Common myeloid progenitor, CD34-positive (primary cell): ENCODE measurements at places on chromosomes 12 and 14.

DNA sequence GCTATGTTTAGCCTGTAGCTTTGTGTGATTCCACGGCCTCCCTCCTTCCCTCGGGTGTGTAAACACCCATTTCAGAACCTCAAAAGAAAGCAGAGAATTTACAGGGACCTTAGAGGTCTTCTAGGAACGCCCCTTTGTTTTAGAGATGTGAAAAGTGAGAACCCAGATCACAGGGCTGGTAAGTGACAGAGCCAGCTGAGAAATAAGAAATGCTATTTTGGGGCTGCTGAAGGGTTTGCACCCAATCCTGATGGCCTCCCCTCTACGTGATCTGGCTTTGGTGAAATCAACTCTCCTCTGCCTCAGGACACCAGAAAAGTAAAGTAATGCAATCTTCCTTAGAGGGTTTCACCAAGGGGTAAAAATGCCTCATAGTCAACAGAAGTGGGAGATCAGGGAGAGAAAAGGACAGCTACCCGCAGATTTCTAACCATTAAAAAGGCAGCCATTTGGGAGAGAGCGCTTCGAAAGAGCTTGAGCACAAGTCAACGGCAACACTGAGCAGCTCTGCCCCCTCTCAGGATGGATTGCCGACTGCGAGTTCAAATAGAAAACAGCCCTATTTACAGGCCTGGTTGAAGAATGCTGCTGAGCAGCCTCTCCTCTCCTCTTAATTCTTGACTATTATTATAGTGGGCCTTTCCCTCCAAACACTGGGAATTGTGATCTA is 78.5 kb upstream of the RASSF3 start:
- DNase-seq: no peak

DNA sequence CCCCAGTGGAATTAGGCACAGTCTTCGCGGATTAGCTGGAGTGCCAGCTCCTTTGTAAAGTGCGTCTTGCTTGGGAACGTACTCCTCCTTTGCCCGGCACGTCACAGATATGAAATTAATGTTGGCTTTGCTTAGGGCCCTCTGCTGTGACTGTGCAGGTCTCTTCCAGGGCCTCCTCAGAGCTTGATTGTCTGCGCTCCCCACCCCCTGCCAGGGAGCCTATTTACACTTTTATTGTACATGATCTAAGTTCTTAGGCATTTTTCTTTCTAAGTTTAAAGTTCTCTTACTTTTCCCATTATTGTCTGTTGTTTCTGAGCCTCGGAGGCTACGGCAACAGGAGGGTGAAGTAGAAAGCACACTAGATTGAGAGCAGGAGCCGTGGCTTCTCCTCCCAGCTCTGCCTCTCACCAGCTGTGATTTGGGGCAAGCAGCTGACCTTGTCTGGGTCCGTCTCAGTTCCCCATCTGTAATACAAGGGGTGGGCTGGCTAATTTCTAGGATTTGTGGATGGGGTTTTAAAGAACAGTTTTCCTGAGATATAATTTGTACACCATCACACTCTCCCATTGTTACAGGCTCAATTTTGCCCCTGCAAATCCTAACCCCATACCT is 81.8 kb downstream of the TSPAN9 start:
- DNase-seq: no peak

- peak; percentile 71 for DNase-seq
Observed at GRCh38 chr12:19572920-19573558, 133.7 kb downstream of the AEBP2 start.

- no peak for DNase-seq
Observed at GRCh38 chr14:104794631-104794992, 936 bp downstream of the AKT1 start.

- no peak for DNase-seq
Observed at GRCh38 chr14:42804141-42804540, 1197.5 kb downstream of the LRFN5 start.

- no peak for DNase-seq
Observed at GRCh38 chr12:26633591-26634210, 199.3 kb downstream of the ITPR2 start.

GRCh38 chr14:57051633-57052032 is 217.1 kb downstream of the EXOC5 start:
- no peak for DNase-seq

DNA sequence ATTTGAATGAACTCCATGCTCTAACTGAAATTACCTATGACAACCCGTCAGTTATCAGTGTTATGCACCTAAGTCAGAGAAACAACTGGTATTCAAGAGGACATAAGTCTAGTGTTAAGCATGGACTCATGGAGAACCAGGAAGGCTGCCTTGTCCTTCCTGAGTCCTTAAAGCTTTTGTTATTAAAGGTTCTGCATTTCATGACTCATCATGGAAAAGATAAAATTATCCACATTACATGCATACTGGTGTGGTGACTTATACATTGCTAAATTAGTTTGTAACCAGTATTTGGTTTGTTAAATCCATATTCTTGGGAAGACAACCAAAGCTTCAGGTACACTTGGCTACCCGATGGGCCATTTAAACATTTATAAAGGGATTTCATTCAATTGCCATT is 6.5 kb upstream of the OR4E1 start:
- DNase-seq: no peak

- no peak for DNase-seq
Observed at GRCh38 chr14:59313144-59313651, 124.7 kb downstream of the DAAM1 start.

GRCh38 chr14:104344818-104345620 is 206.6 kb downstream of the KIF26A start:
- DNase-seq: no peak

GRCh38 chr14:72523424-72524294 is 370.2 kb downstream of the DPF3 start:
- no peak for DNase-seq

- no peak for DNase-seq
Observed at GRCh38 chr14:77303417-77304156, 17.1 kb downstream of the POMT2 start.

- DNase-seq: no peak
Observed at GRCh38 chr12:68392376-68392775, 60.2 kb upstream of the MDM1 start.

GRCh38 chr12:45324391-45324790 is 108.5 kb downstream of the ANO6 start:
- no peak for DNase-seq

DNA sequence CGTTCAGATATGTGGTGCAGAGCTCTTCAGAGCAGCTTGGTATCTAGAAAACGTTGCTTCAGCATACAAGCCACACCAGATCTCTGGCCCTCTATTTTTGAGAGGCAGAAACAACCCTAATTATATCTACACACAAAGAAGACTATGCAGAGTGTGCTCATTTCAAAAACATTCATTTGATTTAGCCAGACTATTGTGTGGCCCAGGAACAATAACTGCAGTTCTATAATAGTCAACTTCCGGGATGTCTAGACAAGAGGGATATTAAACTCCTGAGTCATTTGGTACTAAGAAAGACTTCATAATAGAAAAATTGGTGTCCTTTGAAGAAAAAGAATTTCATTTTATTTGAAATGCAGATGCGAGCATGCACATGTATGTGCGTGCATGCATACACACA is 153.8 kb downstream of the PELI2 start:
- no peak for DNase-seq

DNA sequence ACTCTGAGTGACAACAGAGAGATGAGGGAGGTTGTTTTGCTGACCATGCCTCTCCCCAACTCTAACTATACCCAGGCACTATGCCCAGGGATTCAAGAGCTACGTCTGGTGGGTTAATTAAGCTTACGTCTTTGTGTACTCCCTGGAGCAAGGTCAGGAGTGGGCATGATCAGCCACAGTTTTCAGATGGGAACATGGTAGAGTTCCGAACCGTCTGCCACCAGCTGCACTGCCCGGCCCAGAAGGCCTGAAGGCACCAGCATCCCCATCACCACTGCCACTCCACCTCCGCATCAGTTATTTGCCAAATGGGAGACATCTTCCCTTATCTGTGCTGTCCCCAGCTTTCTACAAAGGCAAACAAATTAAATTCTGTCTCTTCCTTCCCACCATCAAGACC is 11.1 kb upstream of the GPX2 start:
- DNase-seq: no peak

DNA sequence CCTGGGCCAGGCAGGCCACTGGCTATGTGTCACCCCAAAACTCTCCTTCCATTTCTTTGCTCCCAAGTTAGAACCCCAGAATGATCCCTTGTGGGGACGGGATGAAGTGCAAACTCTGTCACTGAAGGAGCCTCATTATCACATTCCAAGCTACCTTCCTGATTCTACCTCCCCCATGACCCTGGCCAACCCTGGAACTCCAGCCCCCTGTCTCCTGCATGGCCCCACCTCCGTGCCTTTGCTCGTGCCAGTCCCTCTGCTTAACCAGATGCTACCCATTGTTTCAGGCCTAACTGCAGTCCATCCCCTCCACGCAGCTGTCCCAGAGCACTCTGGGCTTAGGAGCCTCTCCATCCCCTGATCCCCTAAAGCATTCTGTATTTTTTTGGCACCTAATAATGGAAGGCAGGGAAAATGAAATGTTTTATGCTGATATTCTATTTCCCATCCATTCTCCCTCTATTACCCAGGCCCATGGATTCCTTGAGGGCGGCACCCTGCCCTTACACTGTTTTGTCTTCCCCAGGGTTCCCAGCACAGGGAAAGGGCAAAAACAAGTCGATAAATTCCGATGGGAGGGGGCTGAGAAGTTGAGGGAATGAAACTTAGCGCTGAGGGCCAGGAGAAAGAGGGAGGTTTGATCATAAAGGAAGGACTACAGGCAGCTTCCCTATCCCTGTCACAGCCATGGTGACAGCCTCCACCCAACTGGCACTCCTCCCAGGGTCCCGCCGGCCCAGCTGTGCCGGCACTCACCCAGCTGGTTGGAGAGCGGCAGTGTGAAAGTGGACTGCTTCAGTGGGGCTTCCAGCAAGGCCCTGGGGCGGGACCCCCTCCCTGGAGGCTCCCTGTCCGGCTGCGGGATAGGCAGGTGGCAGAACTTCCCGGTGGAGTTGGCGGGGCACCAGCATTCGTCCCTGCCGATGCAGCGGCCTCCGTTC is 58.1 kb downstream of the ISCA2 start:
- no peak for DNase-seq

GRCh38 chr14:42854061-42854460 is 1247.4 kb downstream of the LRFN5 start:
- no peak for DNase-seq

GRCh38 chr14:72443991-72444441 is 449.9 kb downstream of the DPF3 start:
- peak; percentile 67 for DNase-seq

GRCh38 chr12:94207849-94208621 is 59.7 kb downstream of the PLXNC1 start:
- peak; percentile 90 for DNase-seq

DNA sequence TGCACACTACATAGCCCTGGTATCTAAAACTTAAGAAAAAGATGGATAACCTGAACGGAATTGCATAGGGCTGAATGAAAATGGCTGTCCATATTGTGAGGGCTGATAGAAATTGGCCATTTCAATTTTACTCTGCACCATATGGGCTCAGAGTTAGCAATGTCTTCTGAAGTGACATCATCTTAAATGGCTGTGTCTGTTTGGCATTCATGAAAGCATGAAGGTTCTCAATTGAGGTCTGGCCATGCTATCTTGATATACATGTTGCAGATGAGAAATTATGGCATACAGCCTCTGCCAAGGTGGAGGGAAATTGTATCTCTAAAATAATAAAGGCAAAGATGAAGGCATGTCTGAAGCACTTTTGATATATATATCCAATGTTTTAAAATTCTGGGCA is 226.0 kb upstream of the PDE3A start:
- DNase-seq: no peak

GRCh38 chr14:66543996-66544395 is 36.0 kb downstream of the GPHN start:
- no peak for DNase-seq

GRCh38 chr12:108884116-108885012 is 4.5 kb downstream of the DAO start:
- peak; percentile 78 for DNase-seq

DNA sequence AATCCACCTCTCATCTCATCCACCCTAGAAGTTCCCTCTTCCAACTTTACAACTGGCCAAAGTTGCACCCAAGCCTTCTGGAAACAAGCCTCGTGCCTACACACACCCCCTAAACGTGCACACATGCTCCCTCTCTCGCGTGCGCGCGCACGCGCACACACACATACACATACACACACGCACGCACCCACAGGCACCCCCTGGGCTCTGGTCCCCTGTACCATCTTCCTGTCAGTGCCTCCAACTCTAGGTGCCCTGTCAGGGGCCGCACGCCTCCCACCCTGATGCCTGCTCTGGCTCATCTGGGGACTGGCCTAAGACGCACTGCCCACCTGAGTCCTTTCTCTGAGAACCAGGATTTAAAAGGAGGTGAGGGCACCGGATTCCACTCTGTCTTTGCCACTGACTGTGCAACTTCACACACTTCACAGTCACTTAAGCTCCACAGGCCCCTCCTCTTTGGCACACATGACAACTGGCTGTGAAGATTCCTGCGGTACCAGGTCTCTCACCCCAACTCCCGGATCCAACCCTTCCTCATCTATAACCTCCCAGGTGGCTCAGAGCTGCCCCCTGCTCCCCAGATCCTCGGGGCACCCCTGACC is 45.5 kb downstream of the TESC start:
- no peak for DNase-seq

DNA sequence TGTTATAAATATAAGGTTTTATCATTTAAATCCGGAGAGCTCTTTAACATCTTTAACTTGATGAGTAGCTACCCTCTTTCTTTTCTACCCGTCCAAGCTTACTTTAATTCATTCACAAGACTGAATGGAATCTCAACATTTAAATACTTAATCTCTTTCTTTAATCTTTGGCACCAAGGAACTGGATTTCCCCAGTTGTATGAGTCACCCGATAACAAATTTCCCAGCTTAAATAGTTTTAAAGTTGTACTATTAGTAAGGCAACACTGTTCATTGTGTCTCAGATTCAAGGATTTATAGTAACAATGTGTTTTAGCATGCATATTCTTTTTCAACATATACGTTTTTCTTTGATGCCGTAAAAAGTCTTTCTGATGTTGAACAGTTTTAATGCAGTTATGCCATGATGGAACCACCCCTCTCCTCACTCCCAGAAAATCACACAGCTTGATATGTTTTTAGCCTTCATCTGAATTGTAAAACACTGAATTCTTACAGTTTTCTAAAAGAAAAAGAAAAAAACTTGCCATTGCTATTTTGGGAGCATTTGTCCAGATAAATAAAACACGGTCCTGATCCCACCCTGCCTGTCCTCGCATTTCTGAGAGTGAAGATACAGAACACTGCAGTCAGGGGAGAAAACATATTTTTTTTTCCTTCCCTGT is 16.0 kb upstream of the LRP6 start:
- no peak for DNase-seq

DNA sequence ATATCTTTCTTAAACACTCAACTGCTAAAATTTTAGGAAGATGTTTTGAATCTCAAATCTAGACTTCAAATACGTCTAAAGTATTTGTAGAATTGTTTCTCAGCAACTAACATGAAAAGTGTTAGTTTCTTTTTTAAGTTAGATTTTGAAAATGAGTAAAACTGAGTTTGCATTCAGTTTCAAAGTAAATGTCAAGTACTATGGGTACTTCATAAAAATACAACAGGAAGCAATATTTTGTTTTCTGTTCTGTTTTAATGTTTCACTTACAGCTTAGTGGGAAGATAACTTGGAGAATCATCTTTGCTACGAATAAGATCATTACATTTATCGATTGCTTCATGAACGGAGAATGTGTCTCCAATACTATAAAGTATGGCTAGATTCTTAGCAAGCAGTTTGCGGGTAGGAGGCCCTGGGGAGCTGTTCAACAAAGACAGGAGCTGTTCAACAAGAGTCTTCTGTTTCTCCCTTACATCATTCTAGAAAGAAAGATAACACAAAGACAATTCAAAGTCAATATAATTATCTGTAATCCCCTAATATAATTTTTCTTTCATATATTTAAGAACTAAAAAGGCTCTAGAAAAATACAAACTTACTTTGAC is 20.2 kb downstream of the HEATR5A start:
- no peak for DNase-seq
